ENCODE measurements at places on chromosomes 4 and X. TPM values are rescaled to one million over a fixed set of nuclear protein-coding genes. Genes with fewer than 3 reads are reported as not detected.

- DNase-seq, result no peak
Measured at GRCh38 chrX:54560411-54560810, 30.4 kb downstream of the GNL3L start.

- DNase-seq, result no peak
Measured at GRCh38 chr4:8019396-8020365, 80.0 kb upstream of the AFAP1 start.

GRCh38 chr4:158347556-158347955 lies 137.3 kb downstream of the TMEM144 start:
- DNase-seq, result no peak

DNA sequence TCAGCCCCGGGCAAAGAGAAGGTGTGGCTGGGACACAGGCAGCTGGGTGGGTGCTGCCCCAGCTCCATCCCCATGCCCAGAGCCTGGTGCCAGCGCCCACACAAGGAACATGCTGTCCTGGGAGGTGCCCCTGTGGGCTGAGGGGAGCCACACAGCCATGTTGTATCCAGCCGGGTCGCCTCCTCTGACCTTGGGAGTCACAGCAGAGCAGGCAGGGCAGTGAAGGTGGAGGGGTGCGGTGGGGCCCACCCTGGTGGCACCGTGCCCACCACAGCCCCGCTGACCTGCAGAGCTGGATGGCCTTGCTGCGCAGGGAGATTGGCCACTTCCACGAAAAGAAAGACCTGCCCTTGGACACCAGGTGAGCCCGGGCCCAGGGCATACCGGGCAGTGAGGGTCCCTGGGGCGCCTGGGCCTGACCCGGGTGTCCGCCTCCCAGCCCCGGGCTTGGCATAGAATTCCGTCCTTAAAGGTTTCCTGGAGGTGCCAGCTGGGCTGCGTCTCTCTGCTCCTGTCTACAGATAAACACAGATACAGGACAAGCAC lies 18.7 kb upstream of the ADD1 start:
- DNase-seq, result no peak

- DNase-seq, result peak; percentile 55
Measured at GRCh38 chr4:102825261-102826091, 1.9 kb downstream of the UBE2D3 start.

The GYPA gene
- polyA plus RNA-seq, result 2.3 TPM

DNA sequence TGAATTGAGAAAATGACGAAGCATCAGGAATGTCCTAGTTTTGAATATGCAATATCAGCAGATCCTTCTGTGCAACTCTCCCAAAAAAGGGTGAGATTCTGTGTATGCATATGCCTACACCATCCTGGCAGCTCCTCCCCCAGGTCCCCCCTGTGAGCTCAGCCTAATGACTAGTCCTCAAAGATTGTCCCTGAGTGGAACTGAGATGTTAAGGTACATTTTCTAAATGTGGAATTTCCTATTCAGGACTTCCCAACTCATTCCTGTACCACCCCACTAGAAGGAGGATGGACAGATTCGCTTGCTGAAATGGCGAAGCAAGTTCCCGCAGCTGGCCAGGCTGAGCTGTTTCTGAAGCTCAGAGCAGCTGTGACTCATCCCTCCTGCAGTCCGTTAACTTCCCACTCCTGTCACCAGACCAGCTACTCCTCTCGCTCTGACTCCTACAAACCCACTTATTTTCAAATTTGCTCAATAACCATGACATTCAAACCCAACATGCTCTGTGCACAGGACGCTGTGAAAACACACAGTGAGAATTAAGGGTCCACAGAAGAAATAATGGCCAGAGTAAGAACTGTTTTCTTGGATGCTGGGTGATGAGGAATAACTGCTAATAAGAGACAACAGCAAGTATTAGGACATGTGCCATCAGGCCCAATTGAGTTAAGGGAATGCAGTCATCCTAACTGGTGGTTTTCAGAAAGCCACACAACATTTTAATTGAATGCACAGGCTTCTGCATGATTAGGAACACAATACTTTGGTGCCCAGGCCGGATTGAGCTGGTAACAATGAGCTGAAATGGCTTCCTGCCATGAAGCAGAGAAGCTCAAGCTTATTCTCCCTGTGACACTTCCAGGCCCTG lies 40.0 kb upstream of the IRF2 start:
- no peak for DNase-seq

The FAM236C gene
- polyA plus RNA-seq, result not detected

The IL13RA2 gene
- polyA plus RNA-seq, result 1.2 TPM

DNA sequence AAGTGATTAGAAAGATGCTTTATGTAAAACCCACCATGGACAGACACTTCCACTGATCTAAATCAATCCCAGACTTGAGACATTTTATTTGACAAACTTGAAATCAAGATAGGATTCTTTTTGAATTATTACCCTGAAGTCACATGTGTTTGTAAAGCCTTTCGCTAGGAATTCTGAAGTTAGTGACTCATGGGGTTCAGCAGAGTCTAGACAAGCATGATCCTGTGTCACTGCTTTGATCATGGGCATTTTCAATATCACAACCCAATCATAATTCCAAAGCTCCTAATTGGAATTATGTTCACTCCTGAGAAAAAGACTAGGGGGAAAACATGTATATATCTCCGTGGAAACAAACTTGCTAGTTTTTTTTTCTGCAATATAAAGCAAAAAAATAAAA lies 67.5 kb upstream of the BMP3 start:
- no peak for DNase-seq

DNA sequence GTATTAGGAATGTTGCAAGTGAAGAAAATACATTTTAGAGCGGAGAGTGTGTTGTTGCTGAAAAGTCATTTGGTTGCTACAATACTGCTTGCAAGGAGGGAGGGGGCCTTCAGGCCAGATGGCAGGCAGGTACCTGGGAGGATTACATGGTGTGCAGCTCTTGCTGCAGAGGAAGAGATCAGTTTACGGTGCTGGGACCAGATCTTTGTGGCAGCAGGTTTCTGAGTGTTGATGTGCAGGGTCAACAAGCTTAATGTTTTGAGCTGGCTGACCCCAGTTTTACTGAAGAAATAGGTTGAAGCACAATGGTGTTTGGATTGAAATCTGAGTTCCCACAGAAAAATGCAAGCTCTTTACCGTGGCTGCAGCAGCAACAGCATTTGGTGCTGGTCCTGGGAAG lies 96.4 kb upstream of the DDIT4L start:
- no peak for DNase-seq

DNA sequence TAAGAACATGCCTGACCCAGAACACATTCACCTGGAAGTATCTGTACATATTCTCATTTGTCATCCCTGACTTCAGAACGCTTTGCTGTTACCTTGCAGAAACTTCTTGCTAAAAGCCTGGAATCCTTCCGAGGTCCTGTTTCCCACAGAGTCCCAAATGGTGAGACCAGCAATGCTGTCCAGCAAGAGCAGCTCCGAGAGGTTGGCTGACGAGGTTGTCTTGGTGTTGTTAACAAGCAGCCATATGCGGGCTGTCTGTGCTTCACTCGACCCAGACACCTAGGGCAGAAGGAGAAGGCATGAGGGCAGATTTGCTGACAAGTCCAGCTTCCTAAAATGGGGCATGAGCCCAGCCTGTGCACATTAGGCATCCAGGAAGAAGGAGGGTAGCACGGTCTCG lies 19.3 kb downstream of the EVC2 start:
- no peak for DNase-seq

Measured in renal cortex interstitium (tissue), 15 donors.